ENCODE measurements at places on chromosomes 3 and 15. TPM values are rescaled to one million over a fixed set of nuclear protein-coding genes. Genes with fewer than 3 reads are reported as not detected.
A peak's percentile ranks its signal among the peaks of the same experiment; 100 is the strongest.

The CTDSPL gene
- 41.2 TPM for total RNA-seq

The UBE2E2 gene
- total RNA-seq = 169 TPM

The CX3CR1 gene
- total RNA-seq = 0.24 TPM

The CLDN16 gene
- not detected for total RNA-seq

The KNG1 gene
- total RNA-seq = not detected

DNA sequence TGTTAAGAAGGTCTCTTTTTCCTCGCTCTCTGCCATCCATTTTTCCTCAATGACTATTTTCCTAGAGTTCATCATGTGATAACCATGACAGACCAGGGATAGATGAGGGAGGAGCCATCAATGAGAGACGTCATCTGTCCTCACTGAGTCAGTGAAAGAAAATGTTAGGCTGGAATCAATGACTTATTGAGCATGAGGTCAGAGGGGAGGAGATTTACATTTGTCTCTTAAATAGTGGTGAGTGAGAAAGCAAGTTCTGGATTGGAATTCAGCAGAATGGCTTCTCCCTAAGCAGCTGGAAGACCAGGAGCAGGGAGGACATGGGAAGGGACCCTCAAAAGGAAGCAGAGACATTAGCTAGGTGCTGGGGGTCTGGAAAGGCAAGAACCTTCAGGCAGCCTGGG, 28.2 kb upstream of the USP3 start:
- 0 out of 2 replicates have a peak, but pooled peaks cover 10% of the 10 kb centered on the region for H3K4me1 ChIP-seq
- H3K4me3 ChIP-seq = no peak overlapping the region
- no peak overlapping the region for H3K27ac ChIP-seq
- H3K27me3 ChIP-seq = no peaks in the 10 kb centered on the region
- H3K36me3 ChIP-seq = no peaks in the 10 kb centered on the region

GRCh38 chr3:49238274-49239127, 38.5 kb downstream of the C3orf62 start:
- no peak overlapping the region for H3K4me3 ChIP-seq
- no peaks in the 10 kb centered on the region for H3K27me3 ChIP-seq
- H3K27ac ChIP-seq = no peak overlapping the region
- no peaks in the 10 kb centered on the region for H3K4me1 ChIP-seq
- DNase-seq = no peak

DNA sequence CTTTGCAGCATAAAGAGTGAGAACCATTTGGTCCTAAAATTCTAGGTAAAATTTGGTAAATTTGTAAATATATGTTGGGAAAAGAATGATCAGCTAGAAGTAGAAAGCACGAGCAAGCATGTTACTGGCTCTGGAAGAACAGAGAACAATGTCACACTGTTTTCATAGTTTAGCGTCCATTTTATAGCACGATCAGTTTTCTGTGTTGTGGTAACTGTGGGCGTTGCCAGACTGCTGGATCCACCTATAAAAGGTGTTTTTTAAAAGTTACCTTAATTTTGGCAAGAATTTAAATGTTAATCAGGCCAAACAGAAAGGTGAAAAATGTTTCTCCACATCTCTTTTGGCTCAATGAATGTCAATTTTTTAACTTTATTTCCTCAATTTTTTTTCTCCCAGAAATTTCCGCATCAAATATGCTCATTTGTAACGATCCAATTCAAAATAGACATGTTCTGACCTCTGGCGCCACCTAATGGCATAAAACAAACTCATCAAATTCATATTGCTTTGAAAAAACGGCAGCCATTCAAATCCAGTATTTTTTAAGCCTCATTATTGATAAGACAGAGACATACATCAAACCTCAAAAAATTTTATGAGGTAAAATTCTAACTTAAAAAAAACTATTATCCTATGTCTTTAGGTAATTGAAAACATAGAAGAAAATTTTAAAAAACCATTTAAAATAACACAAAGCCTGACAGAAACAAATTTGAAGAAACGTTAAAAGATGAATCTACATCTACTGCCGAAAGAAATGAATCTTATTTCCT, 5.5 kb upstream of the GP5 start:
- H3K4me1 ChIP-seq = peaks cover 2% of the 10 kb centered on the region
- no peaks in the 10 kb centered on the region for H3K36me3 ChIP-seq
- no peak overlapping the region for H3K4me3 ChIP-seq

GRCh38 chr3:172051957-172052354, 12.6 kb downstream of the FNDC3B start:
- no peak for DNase-seq
- H3K4me3 ChIP-seq = no peak overlapping the region
- no peak overlapping the region for H3K27ac ChIP-seq
- H3K36me3 ChIP-seq = no peaks in the 10 kb centered on the region

- H3K27me3 ChIP-seq = peaks cover 7% of the 10 kb centered on the region
- H3K4me3 ChIP-seq = no peak overlapping the region
- no peak for DNase-seq
- H3K4me1 ChIP-seq = peaks cover 9% of the 10 kb centered on the region
- H3K36me3 ChIP-seq = no peaks in the 10 kb centered on the region
These were observed 3.1 kb downstream of the PRRT3 start for GRCh38 chr3:9949115-9949514.

GRCh38 chr3:45435961-45436360, 47.6 kb downstream of the LARS2 start:
- no peak for DNase-seq
- H3K27ac ChIP-seq = no peak overlapping the region
- H3K4me1 ChIP-seq = peaks cover 18% of the 10 kb centered on the region
- H3K27me3 ChIP-seq = no peaks in the 10 kb centered on the region

GRCh38 chr3:3027976-3028567, 82.1 kb downstream of the IL5RA start:
- H3K4me1 ChIP-seq = peaks cover 18% of the 10 kb centered on the region
- no peak overlapping the region for H3K27ac ChIP-seq
- H3K4me3 ChIP-seq = no peak overlapping the region
- no peaks in the 10 kb centered on the region for H3K36me3 ChIP-seq
- H3K27me3 ChIP-seq = no peaks in the 10 kb centered on the region

DNA sequence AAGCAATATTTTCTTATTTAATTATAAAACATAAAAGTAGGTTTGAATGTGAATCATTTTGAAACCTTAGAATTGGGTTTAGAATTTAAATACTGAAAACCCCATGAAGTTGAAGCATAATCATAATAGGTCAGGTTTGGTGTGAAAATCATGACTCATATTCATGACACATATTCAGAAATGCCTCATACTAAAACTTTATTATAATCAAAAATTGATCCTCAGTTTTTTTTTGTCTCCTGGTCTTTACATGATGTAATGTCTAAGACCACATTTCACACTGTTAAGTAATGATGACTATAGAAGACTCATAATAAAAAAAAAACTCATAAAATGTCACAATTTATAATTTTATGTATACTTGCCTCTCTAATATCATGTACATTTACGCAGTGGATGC, 190.4 kb downstream of the FOXP1 start:
- DNase-seq = no peak
- H3K4me3 ChIP-seq = no peak overlapping the region
- peaks cover 14% of the 10 kb centered on the region for H3K4me1 ChIP-seq
- H3K36me3 ChIP-seq = no peaks in the 10 kb centered on the region

GRCh38 chr3:192171213-192171612, 556.1 kb downstream of the FGF12 start:
- H3K4me1 ChIP-seq = peaks cover 22% of the 10 kb centered on the region
- DNase-seq = no peak
- H3K4me3 ChIP-seq = no peak overlapping the region
- H3K36me3 ChIP-seq = no peaks in the 10 kb centered on the region

DNA sequence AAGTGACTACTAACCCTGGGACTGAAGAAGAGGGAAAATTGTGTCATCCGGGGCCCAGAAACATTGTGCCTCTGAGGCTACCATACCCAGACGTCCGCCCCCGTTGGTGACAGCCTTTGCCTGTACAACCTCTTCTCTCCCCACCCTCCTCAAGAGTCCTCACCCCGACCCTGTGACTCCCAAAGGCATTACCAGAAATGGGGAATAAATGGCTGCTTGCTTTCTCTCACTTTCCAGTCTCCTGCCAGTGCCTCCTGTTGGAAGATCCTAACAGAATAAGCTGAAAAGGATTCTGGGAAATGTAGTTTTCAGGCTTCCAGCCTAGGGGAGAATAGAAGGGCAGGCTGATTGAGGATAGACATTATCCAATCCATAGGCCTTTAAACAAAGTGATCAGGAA, 30.8 kb upstream of the SLC25A36 start:
- H3K27me3 ChIP-seq = no peaks in the 10 kb centered on the region
- no peak overlapping the region for H3K27ac ChIP-seq
- H3K4me1 ChIP-seq = no peaks in the 10 kb centered on the region
- peak overlapping the region; percentile 43 for H3K4me3 ChIP-seq
- peak; percentile 93 for DNase-seq

- no peaks in the 10 kb centered on the region for H3K27me3 ChIP-seq
- no peak for DNase-seq
- H3K4me3 ChIP-seq = no peak overlapping the region
- H3K4me1 ChIP-seq = no peaks in the 10 kb centered on the region
- H3K27ac ChIP-seq = no peak overlapping the region
These were observed 35.9 kb upstream of the DUSP7 start for GRCh38 chr3:52092271-52092660.

- H3K4me1 ChIP-seq = no peaks in the 10 kb centered on the region
- H3K27ac ChIP-seq = no peak overlapping the region
- H3K36me3 ChIP-seq = no peaks in the 10 kb centered on the region
- H3K4me3 ChIP-seq = no peak overlapping the region
- peak; percentile 11 for DNase-seq
These were observed 286.4 kb upstream of the BCHE start for GRCh38 chr3:166123576-166123975.

GRCh38 chr3:50819882-50820281, 145.2 kb downstream of the DOCK3 start:
- DNase-seq = no peak
- H3K4me3 ChIP-seq = no peak overlapping the region
- H3K27me3 ChIP-seq = no peaks in the 10 kb centered on the region

- H3K27me3 ChIP-seq = no peaks in the 10 kb centered on the region
- no peaks in the 10 kb centered on the region for H3K36me3 ChIP-seq
- DNase-seq = no peak
- no peak overlapping the region for H3K27ac ChIP-seq
- no peak overlapping the region for H3K4me3 ChIP-seq
- no peaks in the 10 kb centered on the region for H3K4me1 ChIP-seq
These were observed 343.3 kb downstream of the DIPK2A start for GRCh38 chr3:144314946-144315345.

DNA sequence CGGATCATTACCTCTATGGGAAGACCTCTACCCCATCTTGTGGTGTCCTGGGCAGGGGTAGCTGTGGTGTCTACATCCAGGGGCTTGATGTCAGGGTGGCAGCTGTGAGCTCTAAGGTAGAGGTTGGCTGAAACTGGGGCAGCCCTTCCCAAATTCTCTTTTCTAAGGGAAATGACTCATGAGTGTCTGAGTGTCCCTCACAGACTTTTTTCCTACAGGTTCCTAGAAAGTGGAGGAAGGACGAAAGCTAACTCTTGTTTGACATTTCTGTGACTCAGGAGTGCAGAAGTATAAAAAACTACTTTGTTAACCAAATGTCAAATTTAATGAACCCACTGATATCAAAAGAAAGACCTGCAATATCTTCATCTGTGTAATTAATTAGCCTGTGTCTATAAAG, 481.5 kb downstream of the PDCD6IP start:
- no peak for DNase-seq
- no peaks in the 10 kb centered on the region for H3K36me3 ChIP-seq
- no peaks in the 10 kb centered on the region for H3K27me3 ChIP-seq
- H3K4me1 ChIP-seq = no peaks in the 10 kb centered on the region
- no peak overlapping the region for H3K27ac ChIP-seq

DNA sequence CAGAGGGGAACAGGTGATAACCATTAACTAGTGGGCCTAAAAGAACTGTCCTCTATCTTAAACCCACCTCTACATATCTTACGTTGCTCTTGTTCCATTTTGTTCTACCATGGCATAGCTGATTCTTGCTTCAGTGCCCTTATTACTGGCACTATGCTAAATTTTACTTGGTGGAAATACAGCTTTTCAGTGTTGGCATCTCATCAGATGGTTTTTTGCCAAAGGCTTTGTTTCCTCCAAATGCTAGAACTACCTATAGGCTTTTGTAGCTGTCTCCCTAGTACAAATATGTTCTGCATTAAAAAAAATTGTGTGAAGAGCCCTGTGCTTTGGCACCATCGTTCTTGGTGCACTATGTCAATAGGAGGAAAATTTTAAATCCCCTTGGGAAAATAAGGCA, 145.0 kb upstream of the ZBTB20 start:
- no peaks in the 10 kb centered on the region for H3K27me3 ChIP-seq
- no peak overlapping the region for H3K4me3 ChIP-seq
- H3K4me1 ChIP-seq = no peaks in the 10 kb centered on the region
- no peak overlapping the region for H3K27ac ChIP-seq

- peak; percentile 52 for DNase-seq
- 0 out of 2 replicates have a peak overlapping the region, but pooled peaks have one; percentile 5 for H3K4me3 ChIP-seq
- peak overlapping the region; percentile 96 for H3K27ac ChIP-seq
- H3K4me1 ChIP-seq = peaks cover 52% of the 10 kb centered on the region
These were observed 1.2 kb upstream of the LMCD1 start for GRCh38 chr3:8500319-8500988.

DNA sequence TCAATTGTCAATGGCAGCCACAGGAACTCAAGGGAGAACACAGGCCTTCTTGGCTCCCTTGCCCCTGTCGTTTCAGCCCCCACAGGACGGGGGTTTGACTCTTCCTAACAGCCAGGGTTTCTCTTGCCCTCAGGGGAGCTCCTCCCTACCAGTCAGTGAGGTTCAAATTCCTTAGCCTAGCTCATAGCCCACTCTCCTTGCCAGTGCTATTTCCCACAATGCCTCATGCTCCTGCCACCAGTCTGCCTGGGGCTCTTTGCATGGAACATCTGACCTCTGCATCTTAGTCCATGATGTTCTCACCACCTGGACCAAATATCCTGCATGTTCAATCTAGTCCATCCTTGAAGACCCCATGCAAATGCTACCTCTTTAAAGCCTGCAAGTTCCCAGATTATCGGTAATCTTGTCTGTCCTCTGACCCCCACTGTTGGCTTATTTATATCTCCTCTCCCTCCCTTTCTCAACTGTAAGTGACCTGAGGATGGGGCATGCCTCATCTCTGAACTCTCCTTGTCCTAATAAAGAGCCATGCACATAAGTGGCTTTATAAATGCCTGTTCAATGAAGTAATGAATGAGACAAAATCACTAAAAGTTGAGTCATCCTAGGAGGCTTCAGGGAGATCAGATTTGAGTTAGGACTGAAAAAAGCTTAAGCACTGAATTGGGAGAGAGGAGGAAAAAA, 78.0 kb downstream of the MYO1E start:
- peaks cover 47% of the 10 kb centered on the region for H3K4me1 ChIP-seq
- H3K27ac ChIP-seq = peak overlapping the region; percentile 11
- no peak for DNase-seq
- no peaks in the 10 kb centered on the region for H3K36me3 ChIP-seq
- H3K4me3 ChIP-seq = no peak overlapping the region

GRCh38 chr15:51363383-51363782, 21.9 kb downstream of the GLDN start:
- no peak overlapping the region for H3K27ac ChIP-seq
- no peaks in the 10 kb centered on the region for H3K27me3 ChIP-seq
- no peaks in the 10 kb centered on the region for H3K4me1 ChIP-seq
